Stimulated activated CD8-positive, alpha-beta memory T cell treated with anti-CD3 and anti-CD28 coated beads, Interleukin-15, amount 100 ng/mL, for 24 hours (primary cell): ENCODE measurements at places on chromosomes 4 and X.

- no peak for DNase-seq
Observed at GRCh38 chr4:108193886-108194672, 25.3 kb upstream of the LEF1 start.

- no peak for DNase-seq
Observed at GRCh38 chrX:69110116-69110530, 55.1 kb downstream of the PJA1 start.

DNA sequence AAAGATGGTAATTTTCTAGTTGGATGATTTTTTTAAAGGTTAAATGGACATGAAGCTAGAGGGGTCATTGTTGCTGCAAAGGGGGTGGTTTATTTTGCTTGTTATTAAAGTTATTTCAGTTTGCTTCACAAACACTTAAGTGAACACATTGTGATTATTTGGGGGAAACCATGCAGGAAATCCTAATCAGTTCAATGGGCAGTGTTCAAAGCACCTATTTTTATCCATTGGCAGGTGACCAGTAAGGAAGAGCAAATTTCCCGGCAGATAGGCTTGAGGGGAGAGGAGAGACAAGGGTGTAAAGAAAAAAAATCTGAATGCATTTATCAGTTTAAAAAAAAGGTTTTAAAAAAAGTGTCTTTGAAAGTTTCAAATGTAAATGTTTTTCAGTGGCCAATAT, 17.6 kb downstream of the GPR174 start:
- no peak for DNase-seq

- DNase-seq = no peak
Observed at GRCh38 chrX:49912086-49912485, 10.3 kb upstream of the CLCN5 start.

DNA sequence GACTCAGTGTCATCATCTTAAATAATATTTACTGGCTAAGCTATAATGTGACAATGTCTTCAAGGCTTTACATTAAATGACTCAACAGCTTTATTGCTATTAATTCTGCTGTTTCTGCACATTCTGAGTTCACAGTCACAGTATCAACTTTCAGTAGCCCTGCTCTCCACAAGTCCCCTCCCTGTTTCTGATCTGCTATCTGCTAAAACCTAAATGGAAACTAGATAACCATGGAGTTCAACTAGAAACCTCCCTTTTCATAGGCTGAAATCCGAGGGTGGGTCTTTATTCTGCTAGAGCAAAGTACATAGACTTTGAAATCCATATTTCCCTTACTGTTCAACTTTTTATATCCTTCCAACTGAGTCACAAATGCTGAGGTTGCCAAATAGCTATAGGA, 5.4 kb upstream of the ACE2 start:
- DNase-seq = no peak

DNA sequence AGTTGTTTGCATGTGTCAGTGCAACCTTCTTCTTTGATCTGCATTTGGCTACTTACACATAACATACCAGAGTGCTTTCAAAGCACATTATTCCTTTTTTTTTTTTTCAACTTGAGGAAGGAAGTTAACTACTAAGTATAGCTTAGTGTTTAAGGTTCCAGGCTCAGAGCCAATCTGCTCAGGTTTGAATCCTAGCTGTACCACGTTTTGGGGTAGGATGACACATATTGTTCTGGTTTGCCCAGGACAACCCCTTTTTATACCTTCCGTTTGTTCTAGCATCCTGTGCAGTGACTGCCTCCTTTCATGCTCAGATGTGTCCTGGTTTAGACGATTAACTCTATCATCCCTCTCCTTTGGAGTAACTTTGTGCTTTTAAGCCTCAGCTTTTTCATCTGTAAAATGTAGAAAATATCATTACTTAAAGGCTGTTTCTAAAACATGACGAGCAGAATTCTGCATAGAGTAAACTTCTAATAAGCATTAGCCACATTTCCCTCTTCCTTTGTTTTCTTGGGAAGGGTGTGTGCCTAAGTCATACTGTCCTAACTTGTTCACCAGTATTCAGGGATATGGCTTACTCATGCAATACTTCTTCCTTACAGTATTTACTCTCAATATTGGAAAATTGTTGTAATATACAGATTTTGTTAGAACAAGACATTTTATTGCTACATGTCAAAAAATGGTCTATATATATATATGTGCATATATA, 281.3 kb downstream of the C4orf33 start:
- DNase-seq = no peak

GRCh38 chrX:67338262-67338661, 205.6 kb upstream of the AR start:
- DNase-seq = no peak

- no peak for DNase-seq
Observed at GRCh38 chrX:40987413-40987812, 97.8 kb upstream of the USP9X start.

GRCh38 chrX:141642979-141643378, 53.5 kb downstream of the SPANXA2 start:
- no peak for DNase-seq

DNA sequence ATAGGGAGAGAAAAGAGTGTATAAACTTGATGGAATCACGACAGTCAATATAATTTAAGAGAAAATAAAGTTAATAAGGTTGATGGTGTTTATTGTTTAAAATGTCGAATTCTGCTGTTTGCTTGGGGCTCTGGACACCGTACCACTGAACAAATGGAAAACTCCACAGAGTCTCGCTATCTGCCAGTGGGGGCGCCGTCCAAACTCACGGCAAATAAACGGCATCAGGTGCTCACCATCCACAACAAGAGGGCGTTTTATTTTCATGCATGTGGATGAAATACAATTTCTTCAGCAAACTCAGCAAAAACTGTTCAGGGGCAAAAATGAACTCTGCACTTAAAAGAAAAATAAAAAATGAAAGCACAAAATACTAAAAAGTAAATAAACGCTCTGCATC, 46.6 kb upstream of the FAM47C start:
- DNase-seq = no peak
